ENCODE measurements at places on chromosomes 4 and X. TPM values are rescaled to one million over a fixed set of nuclear protein-coding genes. Genes with fewer than 3 reads are reported as not detected.

DNA sequence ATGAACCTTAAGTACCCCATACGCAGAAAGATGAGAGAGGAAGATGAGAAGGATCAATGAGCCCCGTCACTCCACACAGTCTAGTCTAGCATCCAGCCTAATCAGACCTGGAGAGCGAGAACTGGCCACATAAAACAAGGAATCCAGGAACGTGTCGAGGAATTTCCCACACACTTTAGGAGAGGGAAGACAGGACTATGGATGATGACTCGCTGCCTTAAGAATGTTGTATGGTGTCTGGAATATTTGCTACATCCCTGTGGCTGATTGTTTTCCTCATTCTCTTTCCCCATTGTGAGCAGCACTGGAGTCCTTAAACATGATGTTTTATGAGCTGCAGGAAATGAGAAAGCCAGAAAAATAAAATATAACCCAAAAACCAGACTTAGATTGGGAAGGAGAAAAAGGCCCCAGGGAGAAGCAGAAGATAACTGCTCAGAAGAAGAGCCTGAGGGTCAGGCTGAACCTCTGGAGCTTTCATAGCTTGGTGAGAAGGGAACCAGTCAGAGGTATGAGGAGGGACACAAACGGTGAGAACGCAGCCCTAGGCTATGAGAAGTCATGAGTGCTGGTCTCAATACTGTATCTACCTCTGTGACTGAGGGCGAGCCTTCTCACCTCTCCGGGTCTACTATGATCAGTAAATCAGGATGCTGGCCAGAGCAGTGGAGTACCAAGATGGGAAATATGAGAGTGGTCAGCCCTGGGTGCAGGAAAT is 139.5 kb upstream of the NOCT start:
- no peak for DNase-seq

NKX3-2 gene
- 1.2 TPM for total RNA-seq

PPEF1 gene
- under 0.01 TPM for total RNA-seq

DNA sequence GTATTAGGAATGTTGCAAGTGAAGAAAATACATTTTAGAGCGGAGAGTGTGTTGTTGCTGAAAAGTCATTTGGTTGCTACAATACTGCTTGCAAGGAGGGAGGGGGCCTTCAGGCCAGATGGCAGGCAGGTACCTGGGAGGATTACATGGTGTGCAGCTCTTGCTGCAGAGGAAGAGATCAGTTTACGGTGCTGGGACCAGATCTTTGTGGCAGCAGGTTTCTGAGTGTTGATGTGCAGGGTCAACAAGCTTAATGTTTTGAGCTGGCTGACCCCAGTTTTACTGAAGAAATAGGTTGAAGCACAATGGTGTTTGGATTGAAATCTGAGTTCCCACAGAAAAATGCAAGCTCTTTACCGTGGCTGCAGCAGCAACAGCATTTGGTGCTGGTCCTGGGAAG is 96.4 kb upstream of the DDIT4L start:
- DNase-seq, result no peak

CXCL3 gene
- not detected for total RNA-seq

- no peak for DNase-seq
Observed at GRCh38 chr4:183303301-183303700, 16.8 kb downstream of the CLDN22 start.

DNA sequence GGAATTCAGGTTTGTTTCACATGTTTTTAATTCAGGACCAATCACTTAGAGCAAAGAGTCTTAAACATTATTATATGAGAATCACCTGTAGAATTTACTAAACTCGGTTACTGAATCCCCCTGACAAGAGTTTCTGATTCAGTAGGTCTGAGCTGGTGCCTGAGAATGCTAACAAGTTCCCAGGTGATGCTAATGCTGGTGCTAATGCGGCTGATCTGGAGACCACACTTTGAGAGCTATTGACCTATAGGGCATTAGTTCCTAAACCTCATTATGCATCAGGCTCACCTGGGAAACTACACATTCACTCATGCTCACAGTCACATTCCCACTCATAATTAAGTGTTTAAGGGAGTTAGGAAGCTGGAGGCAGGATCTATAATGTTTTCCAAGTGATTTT is 36.1 kb upstream of the NUDT6 start:
- DNase-seq, result no peak

MAGEA2B gene
- not detected for total RNA-seq

DNA sequence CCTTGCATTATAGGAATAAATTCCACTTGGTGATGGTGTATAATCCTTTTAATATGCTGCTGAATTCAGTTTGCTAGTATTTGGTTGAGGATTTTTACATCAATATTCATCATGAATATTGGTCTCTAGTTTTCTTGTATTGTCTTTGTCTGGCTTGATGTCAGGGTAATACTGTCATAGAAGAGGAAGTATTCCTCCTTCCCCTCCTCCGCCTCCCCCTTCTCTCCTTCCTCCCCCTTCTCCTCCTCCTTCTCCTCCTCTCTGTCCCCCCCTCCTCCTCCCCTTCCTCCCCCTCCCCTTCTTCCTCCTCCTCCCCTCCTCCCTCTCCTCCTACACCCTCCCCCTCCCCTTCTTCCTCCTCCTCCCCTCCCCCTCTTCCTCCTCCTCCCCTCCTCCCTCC is 65.8 kb downstream of the RGS12 start:
- no peak for DNase-seq

DNA sequence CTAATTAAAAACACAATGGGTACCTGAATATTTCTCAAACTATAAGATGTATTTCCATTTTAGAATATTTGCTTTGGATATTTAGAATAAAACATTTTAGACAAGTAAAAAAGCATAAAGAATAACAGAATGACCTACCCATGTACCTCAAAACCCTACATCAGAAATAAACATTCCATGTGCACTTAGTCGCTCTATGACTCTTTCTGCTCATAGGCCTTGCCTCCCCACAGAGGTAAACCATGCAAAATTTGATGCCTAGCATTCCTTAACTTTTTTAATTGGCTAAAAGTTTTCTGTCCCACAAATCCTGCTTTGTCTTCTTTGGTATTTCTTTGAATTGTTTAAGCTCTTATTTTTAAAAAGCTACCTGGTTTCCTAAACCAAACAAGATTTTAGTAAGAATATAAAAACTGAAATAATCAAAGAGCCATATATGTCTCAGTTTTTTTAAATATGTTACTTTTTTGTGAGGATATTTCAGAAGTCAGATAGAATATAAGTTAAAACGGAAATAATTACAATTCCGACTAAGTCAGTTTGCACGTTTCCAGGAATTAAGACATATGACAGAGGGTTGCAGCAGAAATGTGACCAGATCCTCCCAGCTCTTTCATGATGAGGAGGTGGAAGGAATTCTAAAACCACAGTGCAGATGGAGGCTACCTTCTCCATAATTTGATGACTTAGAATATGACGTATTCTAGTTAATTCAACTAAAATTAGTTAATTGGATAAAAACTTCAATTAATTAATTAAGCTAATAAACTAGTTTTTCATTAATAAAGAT is 102.5 kb downstream of the FIP1L1 start:
- DNase-seq, result no peak

GRCh38 chr4:138572007-138572406 is 329.9 kb upstream of the SLC7A11 start:
- no peak for DNase-seq

GRCh38 chrX:1493877-1494510 is 41.3 kb upstream of the ASMTL start:
- no peak for DNase-seq

DNA sequence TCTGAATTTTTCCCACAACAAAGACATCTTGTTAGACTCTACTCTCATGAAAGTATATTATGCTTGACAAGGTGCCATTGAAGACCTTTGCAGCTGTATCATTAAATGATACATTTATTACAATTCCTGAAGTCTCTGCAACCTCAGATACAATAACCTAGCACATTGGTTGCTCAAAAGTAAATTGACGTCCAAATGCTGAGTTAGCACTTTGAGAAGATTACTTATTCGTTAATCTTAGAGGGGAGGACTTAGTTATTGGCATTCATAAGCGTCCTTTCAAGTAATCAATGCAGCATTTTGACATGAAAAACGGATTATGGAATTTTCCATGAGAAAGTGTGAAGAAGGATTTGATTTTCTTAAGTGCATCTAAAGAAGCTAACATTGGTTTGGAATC is 151.6 kb downstream of the ARSF start:
- DNase-seq, result no peak

Measured in osteoblast (primary cell).